B cell (primary cell): ENCODE measurements at places on chromosomes 11 and 22. TPM values are rescaled to one million over a fixed set of nuclear protein-coding genes. Genes with fewer than 3 reads are reported as not detected.

Gene ZBTB16
- 17.8 and 20.6 TPM in 2 replicates for total RNA-seq

Gene CNIH2
- 1.5 and 2.0 TPM in 2 replicates for total RNA-seq

DNA sequence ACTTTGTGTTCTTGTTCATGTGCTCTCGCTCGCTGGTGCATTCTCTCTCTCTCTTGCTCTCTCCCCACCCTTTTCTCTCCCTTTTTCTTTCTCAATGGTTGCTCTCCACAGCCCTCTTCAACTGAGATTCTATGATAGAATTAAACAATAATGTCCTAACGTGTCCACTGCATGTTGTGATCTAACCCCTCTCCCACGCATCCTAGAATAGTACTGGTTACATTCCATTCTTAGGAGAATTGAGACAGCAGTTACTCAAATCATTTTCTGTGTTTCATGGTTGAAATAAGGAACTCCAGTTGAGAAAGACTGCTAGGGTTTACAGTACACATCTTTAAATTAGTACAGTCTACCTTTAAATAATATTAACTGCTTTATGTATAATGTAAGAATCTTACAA is 318.1 kb upstream of the PITPNB start:
- DNase-seq: no peak

Gene AQP11
- 0.47 and 0.49 TPM in 2 replicates for total RNA-seq

Gene OOSP4B
- not detected in 2 replicates for total RNA-seq

DNA sequence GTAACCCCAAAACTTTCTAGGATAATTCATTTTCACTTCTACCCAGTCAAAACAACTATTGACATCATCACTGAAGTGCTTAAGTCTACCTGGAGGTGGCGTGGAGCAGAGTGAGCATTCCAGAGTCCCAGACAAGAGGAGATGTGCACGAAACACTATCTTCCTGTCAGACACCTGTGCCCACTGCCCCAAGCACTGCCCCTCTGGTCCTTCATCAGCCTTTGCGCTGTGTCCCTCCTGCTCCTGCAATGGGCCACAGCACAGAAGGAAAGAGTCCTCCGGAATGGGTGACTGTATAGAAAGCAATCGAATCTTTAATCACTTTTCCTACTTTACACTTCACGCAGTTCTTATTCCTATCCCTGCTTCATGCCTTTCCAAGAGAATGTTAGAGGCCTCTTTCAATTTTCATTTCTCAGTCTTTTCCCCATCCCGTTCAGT is 512 bp upstream of the GRIA4 start:
- DNase-seq: no peak

DNA sequence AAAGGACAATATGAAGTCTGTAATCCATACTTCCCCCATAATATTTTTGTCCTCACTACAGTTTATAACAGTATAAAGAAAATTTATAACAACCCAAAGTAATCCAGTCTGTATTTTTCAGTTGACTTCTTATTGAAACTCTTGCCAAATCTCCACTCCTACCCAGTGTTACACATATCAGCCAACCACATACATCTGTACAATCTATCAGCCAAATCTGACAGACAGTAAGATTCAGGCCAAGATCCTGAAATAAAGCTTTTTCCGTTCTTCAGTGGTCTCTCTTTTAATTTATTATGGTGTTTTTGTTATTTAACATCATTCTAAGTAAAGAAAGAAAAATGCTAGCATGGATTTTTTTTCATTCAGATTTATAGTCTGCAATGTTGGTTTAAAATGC is 2370.9 kb upstream of the RAG2 start:
- no peak for DNase-seq

DNA sequence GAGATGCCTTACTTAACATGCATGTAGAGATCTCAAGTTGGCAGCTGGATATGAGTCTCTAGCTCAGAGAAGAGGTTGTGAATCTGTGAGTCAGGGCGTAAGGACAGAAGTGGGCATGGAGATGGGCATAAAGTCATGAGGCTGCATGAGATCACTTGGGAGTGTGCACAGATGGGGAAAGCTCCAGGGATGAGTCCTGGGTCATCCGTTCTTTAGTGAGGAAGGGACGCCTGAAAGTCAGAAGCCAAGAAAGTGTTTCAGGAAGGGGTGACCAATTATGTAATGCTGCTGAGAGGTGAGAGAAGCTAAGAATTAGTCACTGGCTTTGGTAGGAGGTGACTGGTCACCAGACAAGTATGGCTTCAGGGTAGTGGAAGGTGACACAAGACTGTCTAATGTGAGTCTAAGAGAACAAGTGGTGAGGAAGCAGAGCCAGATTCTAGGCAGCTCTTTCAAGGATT is 6.7 kb downstream of the ACP2 start:
- no peak for DNase-seq
